ENCODE measurements at places on chromosomes 2 and 18.

DNA sequence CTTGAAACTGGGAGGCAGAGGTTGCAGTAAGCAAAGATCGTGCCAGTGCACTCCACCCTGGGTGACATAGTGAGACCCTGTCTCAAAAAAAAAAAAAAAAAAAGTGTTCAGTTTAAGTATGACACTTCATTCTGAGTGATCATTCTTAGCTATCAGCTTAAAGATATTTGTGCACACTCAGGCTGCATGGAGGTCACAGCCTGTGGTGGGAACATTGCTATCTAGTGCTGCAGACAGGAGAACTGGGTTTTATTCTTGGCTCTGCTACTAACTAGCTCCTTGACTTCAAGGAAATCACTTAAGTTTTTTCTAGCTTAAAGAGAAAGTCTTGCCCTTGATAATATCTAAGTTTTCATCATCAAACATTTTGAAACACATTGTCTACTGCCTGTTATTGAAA lies 391.3 kb upstream of the CDH7 start:
- DNase-seq, result no peak

DNA sequence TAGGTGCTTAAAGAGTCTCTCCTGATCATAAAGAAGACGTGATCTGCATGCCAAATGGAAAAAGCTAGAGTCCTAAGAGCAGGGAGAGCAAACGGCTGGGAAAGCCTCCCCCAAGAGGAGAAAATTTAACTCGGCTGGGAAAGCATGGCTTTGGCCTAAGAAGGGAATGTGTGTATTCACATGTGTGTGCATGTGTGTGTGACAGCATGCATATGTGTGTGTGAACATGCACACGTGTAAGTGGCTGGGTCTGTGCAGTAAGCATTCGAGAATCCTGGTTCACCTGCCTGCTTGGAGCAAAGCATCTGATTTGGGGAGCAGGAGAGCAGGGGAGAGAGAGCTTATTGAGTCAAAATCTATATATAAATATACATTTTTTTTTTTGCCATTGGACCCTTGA lies 30.1 kb upstream of the BCL11A start:
- no peak for DNase-seq

DNA sequence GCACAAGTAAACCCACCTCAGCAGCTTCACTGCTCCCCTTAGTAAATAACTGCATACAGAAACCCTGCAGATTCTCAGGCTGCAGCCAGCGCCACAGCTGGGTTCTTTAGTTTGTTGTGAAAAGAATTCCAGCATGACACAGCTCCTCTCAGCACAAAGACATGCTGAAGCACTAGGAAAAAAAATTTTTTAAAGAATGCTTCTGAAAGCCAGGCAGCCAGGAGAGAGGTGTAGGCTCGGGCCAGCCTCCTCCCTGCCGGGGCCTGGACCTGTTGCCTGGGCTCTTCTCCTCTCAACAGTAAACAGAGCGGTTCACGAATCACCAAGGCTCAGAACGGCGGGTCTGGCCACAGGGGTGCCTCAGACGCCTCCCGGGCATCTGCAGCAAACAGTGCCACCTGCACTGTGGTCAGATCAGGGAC lies 95.7 kb upstream of the POU3F3 start:
- DNase-seq, result no peak

GRCh38 chr18:37662099-37662498 lies 96.5 kb upstream of the CELF4 start:
- no peak for DNase-seq

- DNase-seq, result peak; percentile 86
These were observed 467 bp downstream of the PUM2 start for GRCh38 chr2:20350041-20350712.

GRCh38 chr2:25306777-25307368 lies 34.9 kb downstream of the DNMT3A start:
- no peak for DNase-seq

DNA sequence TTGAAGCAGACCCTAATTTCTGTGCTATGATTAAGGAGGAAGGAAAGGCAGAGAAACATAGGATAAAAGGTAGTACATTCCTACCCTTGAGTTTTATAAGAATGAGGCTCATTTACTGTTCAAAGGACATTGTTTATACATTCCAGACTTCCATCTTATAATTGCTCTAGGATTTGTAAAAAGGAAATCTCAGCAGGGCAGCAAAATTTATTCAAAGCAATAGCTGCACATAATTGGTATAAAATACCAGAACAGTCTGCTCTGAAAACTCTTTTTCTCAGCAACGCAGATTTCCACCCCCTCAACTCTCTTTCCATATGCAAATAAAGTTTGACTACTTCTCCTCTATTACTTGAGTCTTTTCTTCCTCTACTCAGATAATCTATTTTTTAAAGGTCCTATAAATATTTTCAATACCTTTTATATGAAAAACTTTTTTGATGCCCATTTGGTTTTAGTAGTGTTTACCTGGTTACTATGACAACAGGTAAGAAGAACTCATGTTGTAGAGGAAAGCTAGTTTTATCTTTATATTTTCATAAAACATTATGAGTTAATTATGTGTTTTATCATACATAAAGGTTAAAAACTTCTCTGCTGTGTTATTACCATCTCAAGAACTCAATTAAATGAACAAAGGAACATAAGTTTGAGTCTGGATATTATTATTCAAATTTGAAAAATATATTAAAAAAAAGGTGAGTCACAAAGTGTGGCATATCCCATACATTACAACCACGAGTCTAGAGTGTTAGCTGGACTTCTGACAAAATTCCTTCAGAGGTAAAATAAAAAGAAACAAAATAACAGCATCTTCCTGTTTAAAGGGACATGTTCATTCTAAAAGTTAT lies 19.9 kb downstream of the RBMS1 start:
- DNase-seq, result no peak

All from activated CD8-positive, alpha-beta memory T cell treated with anti-CD3 and anti-CD28 coated beads, Interleukin-2, amount 50 U/mL, for 48 hours (primary cell).